GM12878 (cell line): ENCODE measurements at places on chromosomes 16 and 17. TPM values are rescaled to one million over a fixed set of nuclear protein-coding genes. Genes with fewer than 3 reads are reported as not detected.

GRCh38 chr16:5257462-5257861 is 159.9 kb upstream of the EEF2KMT start:
- no peak for DNase-seq

GRCh38 chr17:31093866-31094599 is 744 bp upstream of the NF1 start:
- no peak for DNase-seq

DNA sequence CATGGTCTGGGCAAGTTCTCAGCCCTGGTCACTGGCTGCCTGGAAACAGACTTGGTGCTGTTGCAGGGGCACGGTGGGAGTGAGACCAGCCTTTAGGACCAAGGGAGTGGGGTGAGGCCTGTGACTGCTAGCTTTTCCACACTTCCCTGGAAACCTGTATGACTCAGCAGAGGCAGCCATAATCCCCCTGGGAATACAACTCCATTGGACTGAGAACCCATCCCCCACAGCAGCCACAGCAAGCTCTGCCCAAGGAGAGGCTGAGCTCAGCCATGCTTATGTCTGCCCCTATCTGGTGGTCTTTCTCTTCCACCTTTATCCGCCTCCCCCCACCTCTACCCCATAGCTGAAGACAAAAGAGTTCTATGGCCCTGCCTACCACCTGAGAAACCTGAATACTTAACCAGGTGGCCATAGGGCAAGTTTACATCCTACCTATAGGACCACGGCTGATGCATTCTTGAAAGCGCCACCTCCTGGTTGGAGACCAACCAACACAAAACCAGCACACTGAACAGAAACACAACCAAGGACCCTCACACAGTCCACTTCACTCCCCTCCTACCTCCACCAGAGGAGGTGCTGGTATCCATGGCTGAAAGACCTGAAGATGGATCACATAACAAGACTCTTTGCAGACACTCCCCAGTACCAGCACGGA is 816.2 kb upstream of the SOX9 start:
- no peak for DNase-seq

DNA sequence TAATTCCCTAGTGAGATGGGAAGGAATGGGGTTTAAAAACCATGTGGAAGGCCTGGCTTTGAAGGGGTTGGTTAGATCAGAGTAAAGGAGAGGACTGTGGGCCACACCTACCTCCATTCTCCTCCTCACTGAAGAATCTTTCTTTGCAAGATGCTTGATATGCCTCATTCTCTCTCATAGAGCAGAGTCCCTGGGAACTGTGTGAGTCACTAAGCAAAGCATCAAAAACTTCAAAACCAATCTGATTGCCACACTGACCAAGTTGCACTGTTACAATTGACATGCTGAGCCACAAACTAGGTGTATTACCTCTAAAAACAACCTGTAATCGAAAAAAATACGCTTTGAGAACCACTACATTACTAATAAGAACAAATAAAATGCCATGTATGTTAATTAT is 2.0 kb downstream of the TUBD1 start:
- no peak for DNase-seq

DNA sequence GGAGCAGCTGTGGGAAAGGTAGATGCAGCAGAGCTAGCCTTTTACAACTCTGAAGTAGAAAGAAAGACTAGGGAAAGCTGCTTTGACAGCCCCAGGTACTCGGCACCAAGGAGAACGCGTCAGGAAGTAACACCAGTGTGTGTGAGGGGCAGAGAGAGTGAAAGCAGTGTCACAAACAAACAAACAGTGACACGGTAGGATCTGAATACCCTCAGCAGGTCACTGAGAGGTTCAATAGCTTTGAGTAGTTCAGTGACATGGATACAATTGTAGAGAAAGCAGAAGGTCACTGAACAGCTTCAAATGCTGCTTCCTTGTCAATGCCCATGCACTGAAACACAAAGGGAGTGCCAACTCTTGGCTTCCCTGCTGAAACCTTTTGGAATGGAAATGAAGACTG is 150.3 kb upstream of the C17orf78 start:
- no peak for DNase-seq

DNA sequence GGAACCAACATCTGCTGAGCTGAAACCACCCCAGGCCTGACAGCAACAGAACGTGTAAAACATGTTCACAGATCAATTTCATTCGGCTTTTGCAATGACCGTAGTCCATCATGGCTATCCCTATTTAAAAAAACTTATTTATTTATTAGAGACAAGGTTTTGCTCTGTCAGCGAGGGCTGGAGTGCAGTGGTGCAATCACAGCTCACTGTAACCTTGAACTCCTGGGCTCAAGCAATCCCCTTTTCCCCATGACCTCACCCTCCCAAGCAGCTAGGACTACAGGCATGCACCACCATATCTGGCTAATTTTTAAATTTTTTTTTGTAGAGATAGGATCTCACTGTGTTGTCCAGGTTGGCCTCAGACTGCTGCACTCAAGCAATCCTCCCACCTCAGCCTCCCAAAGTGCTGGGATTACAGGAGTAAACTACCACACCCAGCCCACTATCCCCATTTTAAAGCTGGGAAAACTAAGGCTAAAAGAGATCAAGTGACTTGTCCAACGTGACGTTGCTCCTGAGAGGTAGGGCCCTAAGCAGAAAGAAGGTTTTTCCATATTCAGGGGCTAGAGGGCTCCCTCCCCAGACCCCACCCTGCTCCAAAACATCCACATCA is 77.7 kb downstream of the MYH11 start:
- DNase-seq = no peak

DNA sequence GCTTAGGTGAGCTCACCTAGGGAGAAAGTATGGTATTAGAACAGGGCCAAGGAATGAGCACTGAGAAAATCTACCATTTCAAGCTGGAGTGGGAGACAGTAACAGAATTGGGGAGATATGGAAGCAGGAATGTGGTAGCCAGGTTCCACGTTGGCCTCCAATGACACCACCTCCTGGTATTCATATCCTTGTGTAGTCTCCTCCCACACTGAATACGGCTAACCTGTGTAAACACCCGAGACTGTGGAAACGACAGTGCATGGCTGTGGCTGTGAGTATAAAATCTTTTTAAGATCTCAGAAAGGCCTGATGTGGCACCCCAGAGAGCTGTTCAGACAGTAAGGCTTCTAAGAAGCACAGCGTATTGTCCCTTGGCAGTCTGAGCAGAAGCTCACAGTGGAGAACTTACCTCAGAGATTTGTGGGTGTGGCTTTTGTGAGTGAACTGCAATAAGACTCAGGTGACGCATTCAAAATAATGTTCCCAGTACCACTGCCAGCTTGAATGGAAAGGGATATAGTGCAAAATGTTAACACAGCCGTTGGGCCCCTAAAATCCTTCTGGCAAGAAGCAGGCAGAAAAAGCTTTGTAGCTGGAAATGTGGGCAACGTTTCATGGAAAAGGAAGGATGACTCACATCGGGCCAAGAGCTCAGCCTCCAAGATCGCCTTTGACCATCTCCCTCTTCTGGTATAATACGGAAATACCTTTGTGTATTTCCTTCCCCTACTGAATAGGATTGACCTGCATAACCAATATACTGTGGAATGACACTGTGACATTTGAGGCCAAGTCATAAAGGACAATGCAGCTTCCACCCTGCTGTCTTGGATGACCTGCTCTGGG is 14.4 kb downstream of the SDR42E1 start:
- DNase-seq = no peak

DNA sequence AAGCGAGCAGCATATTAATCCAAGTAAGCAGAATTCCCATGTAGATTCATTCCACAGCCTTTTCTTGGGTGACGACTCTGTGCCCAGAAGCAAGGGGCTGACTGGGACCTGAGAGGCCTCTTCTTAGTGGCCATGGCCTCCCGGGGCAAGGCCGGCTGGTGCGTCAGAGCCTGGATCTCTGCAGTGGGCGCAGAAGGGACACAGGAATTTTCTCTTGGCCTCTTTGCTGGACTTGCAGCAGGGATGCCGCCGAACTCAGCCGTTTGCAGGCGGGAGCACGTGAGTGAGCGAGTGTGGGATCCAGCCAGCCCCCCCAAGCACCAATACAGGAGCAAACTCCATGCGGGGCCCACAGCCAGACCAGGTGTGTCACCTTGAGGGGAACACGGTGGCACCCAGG is 151.8 kb downstream of the RPTOR start:
- DNase-seq = no peak

Gene TOX3
- total RNA-seq = 0.13 TPM in 1 of 2 replicates, not detected in the other

Gene ESRP2
- total RNA-seq = 0.08 and 0.29 TPM in 2 replicates

Gene CACNA1G
- total RNA-seq = 0.03 TPM in 1 of 2 replicates, not detected in the other

Gene KRTAP16-1
- total RNA-seq = not detected in 2 replicates

Gene CACNA1H
- 0.19 and 0.54 TPM in 2 replicates for total RNA-seq
